ENCODE measurements at places on chromosomes 5 and 9.
A peak's percentile ranks its signal among the peaks of the same experiment; 100 is the strongest.

- no peak for DNase-seq
Observed at GRCh38 chr5:151682240-151682639, 4.5 kb downstream of the SPARC start.

- no peak for DNase-seq
Observed at GRCh38 chr5:153463806-153464205, 26.7 kb upstream of the GRIA1 start.

- no peak for DNase-seq
Observed at GRCh38 chr5:173790836-173791546, 97.2 kb upstream of the CPEB4 start.

GRCh38 chr9:6450641-6451375 is 37.8 kb downstream of the UHRF2 start:
- no peak for DNase-seq

- no peak for DNase-seq
Observed at GRCh38 chr9:74951107-74951720, 1.5 kb downstream of the C9orf40 start.

GRCh38 chr9:98318041-98318790 is 62.8 kb upstream of the TBC1D2 start:
- no peak for DNase-seq

- no peak for DNase-seq
Observed at GRCh38 chr9:120642129-120642770, 62.3 kb upstream of the CDK5RAP2 start.

DNA sequence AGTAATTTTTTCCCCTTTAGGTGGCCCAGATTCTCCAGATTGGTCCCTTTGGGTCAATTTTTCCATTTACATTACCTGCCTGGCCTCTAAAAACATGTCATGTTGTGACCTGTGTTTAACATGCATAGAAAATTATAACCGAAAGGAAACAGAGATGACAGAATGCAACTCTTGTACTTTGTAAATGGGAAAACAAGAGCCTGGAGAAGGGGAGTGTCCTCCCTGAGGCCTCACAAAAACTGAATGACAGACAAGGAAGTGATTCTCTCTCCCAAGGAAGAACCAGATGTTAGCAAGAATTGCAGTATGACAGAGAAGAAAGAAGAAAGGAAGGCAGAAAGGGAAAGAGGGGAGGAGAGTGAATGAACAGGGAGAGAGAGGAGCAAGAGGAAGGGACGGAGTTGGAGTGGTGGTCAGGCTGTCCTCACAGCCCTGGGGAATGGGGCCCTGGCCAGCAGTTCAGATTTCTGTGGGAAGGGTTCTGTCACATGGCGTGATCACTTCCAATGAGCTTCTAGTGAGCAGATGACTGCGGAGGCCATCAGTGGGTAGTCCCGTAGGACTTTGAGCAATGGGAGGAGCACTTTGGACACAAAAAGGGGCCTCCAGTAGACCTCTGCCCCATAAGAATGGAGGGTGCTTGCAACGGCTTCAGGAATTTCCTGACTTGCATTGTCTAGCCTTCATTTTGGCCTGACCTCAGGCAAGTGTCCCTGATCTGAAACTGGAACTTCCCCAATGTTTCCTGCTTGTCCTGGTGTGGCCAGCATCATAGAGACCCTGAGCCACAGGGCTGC is 31.6 kb downstream of the ABLIM3 start:
- DNase-seq = no peak

DNA sequence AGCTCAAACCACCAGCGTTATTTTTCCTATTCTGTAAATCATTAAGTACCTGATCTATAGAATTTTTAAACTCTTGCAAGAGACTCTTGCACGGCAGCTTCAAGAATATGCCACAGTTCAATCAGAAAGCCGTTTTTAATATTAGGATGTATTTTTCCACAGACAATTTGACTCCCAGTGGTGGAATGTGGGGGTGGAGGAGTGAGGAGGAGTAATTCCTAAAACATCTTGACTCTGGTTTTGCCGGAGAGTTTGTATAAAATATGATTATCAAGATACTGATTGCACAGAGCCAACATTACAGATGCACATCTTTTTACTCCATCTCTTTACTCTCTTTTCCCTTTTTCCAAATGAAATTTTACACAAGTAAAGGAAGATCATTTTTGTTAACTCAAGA is 288.3 kb downstream of the ENC1 start:
- DNase-seq = no peak

DNA sequence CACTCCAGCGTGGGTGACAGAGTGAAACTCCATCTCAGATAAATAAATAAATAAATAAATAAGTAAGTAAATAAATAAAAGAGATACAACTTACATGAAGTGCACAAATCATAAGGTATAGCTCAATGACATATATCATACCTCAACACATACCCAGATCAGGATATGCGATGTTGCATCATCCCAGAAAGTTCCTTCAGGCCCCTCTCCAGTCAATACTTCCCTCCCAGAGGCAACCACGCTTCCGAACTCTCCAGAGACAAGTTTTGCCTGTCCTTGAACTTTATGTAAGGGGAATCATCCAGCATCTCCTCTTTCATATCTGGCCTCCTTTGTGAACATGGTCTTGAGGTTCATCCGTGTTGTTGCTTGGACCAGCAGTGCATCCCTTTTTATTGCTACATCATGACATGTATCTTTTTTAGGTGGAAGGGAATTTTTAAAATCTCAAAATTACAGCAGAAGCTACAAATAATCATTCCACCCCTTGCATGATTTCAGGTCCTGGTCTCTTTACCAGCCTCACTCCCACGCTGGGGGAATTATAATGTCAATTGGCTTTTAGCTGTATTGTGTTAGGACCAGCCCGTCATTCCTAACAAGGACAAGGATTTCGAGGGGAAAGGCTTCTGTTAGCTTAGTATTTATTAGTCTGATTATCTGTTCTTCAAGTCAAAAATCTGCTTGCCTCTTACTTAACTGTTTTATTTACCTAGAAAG is 32.9 kb upstream of the AOPEP start:
- DNase-seq = no peak

- no peak for DNase-seq
Observed at GRCh38 chr5:163163858-163164257, 273.5 kb upstream of the CCNG1 start.

GRCh38 chr9:132702254-132702653 is 32.0 kb downstream of the GTF3C4 start:
- DNase-seq = no peak

- DNase-seq = no peak
Observed at GRCh38 chr5:39799242-39799641, 374.5 kb upstream of the DAB2 start.

DNA sequence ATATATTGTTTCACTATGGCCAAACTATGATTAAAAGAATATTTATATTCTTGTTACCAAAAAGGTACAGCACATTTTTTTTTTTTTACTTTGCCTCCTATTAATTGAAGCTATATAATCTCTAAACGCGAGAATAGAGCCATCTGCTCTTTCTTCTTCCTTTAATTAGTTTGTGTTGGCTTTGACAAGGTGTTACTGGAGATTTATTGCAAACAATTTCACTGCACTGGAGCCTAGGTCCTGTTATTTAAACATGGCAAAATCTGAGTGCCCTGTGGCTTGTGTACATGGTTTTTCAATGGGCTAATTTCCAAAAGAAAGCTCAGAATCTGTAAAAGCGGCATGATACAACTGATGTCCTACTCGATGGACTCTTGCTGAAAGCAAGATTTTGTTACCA is 40.8 kb upstream of the GABRG2 start:
- no peak for DNase-seq

GRCh38 chr5:10552183-10553143 is 11.4 kb upstream of the ANKRD33B start:
- DNase-seq = no peak

DNA sequence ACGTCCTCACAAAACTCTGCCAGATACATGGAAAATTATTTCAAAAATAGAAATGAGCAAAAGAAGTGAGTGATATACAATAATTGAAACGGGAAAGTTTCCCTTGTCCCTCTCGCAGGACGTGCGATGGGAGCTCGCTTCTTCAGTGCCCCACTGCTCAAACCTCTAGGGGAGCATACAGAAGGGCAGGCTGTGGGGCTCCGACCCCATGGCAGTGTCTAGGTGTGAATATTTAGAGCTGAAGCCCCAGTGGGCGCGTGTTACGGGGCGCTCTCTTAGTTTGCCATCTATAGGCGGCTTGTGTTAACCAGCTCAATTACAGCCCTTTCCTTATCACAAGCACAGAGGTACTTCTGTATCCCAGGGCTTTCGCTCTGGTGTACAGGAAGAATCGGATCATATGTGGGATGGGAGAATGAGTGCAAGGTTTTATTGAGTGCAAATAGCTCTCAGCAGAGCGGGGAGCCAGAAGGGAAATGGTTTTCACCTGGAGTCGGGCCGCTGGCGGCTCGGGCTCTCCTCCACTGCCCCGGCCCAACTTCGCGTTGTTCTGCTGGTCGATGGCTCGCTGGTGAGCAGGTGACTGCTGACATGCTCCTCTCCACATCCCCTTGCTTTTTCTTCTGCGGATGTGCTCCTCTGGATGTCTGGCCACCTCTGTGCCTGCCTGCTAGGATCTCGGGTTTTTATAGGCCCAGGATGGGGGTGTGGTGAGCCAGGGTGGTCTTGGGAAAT is 334.0 kb upstream of the PTPRD start:
- DNase-seq = no peak

DNA sequence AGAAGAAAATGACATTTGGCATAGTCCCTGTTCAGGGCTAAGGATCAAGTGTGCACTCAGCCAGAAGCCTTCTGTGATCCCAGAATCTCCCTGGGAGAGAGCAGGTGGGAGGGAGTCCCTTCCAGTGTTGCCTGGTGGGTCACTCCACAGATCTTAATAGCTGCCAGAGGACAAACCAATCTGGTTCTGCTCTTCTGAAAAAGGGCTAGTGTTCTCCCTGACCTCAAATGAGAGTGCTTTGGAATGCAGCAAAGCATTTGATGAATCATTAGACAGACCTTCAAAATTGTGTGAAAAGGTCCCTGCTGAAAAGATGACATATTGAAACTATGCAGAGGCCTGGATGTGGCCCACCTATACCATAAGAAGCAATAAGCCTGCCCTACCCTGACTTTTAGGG is 339.7 kb downstream of the TMEM232 start:
- DNase-seq = peak; percentile 62

DNA sequence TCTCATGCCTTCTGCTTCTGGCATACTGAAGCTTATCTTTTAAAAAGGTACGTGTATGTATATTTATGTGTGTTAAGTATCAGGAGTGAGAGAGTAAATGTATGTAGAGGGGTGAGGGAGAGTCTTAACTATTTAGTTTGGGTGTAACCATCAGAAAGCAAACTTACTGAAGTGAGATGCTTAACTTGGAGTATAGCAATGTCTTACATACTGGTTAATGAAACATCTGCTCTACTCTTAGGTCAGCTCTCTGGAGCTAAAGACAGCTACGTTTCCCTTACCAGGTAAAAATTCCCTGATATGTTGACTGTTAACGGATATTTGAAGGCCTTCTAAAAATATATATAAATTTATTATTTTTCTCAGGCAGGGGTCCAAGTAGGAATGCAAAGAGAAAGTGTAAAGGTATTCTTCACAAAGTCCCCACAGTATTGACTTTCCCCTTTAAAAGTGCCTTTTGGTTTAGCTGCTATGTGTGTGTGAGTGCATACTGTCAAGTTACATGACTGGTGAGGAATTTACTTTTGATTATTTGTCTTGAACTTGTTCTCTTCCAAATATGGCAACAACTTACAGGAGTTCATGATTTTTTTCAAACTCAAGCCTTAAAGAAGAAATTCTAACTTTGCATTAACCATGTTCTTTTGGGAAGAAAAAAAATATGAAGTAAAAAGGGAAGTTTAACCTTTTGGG is 12.3 kb upstream of the C5orf24 start:
- DNase-seq = no peak

GRCh38 chr5:14374100-14374499 is 207.5 kb upstream of the OTULINL start:
- peak; percentile 26 for DNase-seq

GRCh38 chr9:99016681-99017387 is 73.1 kb downstream of the COL15A1 start:
- DNase-seq = no peak

GRCh38 chr9:126894052-126894603 is 20.5 kb upstream of the RALGPS1 start:
- DNase-seq = no peak

DNA sequence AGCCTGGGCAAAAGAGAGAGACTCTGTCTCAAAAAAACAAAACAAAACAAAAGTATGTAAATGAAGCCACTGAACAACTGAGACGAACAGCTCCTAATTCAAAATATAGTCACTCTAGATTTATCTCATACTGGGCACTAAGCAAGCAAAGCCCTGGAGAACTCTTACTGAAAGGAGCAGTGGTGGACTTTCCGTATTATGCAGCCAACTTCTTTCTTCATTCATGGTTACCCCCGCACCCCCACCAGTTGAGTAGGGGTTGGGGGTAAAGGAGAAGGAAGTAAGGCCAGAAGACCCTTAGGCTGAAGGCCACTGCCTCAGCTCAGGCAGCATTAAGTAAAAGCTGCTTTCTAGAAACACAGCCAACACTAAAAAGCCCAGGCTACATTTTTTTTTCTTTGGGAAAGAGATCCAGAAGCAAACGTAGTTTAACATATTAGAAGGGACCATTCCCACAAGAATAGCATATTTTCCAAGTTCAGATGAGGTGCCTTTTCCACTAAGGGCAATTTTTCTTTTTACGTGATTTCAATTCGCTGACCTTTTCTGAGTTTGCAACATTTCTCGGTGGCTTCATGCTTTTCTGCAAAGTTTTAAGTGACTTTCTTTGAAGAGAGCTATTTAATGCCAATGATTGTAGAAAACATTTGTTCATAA is 55.3 kb downstream of the MAPKAP1 start:
- no peak for DNase-seq

DNA sequence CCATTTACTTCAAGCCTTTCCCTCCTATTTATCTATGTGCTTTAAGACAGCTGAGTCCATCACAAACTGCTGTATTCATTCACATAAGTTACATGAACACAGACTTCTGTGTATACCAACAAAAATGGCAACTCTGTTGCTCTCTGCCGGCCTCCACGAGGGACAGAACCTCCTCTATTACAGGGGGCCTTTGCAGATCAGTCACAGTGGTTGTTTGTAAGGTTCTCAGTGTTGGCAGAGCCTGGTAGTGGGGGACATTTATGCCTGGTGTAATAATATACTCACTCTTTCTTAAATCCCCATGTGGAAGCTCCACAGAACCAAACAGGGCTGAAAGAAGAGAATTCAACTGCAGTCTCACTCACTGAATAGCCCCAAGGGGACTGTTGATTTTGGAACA is 76.5 kb downstream of the SLC1A1 start:
- DNase-seq = no peak

DNA sequence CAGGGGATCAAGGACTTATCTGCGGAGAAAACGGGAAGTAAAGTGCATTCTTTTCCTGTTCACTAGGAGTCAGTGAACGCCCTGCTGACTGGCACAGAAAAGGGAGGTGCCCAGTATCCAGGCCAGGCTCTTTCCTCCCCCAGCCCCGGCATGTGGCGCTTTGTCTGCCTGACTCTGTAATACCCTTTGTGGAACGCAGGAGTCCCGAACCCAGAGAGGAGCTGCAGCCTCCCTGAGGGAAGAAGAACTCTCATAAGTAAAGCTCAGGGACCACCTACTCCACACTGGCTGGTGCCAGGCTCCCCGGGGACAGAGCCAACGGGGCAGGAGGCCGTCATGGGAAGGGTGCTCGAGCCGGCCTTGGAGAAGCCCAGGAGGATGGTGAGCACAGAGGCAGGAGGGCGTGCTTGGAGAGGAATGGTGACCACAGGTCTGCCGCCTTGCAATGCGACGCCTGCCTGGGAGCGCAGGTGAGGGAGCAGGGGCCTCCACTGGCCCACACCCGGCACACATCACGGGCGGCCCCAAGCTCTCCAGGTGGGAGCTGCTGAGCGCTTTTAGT is 31.5 kb downstream of the VAV2 start:
- DNase-seq = no peak

- no peak for DNase-seq
Observed at GRCh38 chr5:21397693-21398092, 1409.7 kb upstream of the CDH18 start.

- DNase-seq = no peak
Observed at GRCh38 chr5:142958944-142959682, 188.9 kb downstream of the ARHGAP26 start.
